ENCODE measurements at places on chromosomes 3 and 15.

DNA sequence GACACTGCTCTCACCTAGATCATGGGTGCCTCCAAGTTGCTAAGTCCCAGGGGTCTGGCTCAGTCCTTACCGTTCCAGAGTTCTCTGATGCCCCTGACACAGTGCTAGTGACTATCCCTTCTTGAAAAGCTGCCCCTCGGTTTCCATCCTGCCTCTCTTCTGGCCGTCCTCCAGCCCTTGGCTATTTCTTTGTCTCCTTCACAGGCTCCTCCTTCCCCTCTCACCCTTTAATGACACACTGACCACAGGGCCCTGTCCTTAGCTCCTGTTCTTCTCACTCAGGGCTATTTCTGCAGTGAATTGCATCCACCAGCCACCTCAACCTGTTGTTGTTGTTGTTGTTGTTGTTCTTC lies 31.1 kb downstream of the SLC28A1 start:
- no peak for DNase-seq

DNA sequence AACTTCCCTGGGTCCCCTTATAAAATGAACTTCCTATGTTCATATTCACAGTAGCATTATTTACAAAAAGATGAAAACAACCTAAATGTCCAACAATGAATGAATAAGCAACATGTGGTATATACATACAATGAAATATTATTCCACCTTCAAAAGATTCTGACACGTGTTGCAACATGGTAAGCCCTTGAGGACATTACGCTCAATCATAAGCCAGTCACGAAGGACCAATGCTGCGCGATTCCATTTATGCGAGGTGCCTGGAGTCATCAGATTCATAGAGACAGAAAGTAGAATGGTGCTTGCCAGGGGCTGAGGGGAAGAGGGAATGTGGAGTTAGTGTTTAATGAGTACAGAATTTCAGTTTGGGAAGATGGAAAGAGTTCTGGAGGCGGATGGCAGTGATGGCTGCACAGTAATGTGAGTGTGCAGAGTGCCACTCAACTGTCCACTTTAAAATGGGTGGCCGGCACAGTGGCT lies 88.8 kb upstream of the ALDH1A3 start:
- DNase-seq: no peak

- no peak for DNase-seq
These were observed 451.3 kb downstream of the EPHA3 start for GRCh38 chr3:89558711-89559110.

- no peak for DNase-seq
These were observed 274.7 kb downstream of the PDCD6IP start for GRCh38 chr3:34073111-34073510.

DNA sequence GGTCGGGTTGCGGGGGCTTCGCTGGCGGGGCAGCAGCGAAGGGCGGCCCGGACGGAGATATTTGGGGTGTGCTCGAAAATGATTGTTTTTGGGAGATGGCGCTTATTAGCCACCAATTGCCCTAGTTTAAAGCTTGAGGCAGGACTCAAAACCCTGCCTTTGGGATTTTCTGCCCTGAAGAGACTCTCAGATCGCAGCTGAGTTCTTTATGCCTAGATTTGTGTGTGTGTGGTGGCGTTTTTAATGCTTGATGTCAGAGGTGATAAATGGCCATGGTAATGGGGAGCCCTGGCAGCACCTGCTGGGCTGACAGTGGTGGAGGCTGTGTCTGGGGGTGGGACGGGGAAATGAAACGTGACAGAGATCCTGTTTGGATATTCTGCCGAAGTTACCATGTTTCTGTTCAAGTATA lies 604 bp downstream of the KCTD6 start:
- DNase-seq: peak; percentile 54

DNA sequence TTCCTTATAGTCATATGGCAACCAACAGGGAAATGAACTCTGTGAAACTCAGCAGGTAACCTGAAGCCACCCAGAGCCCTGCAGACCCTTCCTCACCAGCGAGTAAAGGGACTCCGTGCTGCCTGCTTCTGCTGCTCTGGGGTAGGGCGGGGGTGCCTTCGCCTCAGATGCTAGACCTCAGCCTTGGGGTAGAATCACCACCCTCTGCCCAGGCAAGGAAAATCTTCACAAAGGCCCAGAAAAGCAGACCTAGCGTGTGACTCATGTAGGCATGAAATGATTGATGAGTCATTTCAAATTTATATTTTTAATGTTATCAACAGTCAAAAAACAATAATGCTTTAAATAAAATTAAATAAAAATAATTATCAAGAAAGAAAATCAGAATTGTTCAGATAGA lies 6.6 kb downstream of the STIMATE start:
- DNase-seq: no peak

- no peak for DNase-seq
These were observed 1166.5 kb downstream of the ROBO1 start for GRCh38 chr3:78601249-78601648.

- peak; percentile 43 for DNase-seq
These were observed 51.6 kb downstream of the ATP10A start for GRCh38 chr15:25811481-25811906.

GRCh38 chr15:57481038-57481705 lies 104.9 kb downstream of the CGNL1 start:
- no peak for DNase-seq

DNA sequence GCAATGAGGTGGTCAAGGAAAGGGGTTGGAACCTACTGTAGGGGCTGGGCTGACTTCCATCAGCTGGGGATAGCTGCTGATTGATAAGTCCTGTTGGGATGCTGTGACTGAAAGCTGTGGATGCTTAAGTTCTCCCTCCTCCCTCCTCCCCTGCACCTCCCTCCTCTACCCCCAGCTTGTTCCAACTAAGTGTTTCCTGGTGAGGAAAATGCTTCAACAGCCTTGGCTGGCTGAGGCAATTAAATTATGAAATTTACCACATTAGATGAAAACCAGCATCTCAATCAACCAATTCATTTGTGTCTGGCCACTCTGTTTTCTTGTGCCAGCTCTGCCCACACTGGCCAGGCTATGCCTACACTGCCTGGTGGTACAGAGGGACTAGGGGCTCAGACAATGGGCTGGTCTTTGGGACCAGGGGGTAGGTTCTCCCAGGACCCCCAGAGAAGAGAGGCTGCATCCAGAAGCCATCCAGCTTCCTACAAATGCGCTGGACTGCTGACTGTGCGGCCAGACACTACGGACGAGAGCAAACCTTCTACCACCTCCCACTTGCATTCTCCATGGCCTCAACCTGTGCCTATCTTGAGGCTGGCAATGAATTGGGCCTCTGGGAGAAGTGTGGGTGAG lies 2.5 kb downstream of the KLHL25 start:
- DNase-seq: no peak

DNA sequence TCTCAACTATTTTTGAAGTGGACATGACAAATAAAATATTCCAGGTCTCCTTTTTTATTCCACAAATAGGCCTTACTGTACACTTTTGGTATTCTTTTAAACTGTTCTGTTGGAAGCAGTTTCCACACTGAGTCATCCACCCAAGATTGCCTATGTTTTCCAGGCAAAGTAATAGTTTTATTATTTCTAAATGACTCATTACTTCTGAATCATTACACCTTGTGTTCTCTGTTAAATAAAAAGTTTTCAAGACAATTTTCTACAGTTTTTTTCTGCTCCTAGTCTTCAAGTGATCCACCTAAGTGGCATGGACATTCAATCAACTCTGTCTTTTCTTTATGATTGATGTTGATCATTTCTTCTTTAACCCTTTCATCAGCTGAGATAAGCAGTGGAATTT lies 26.5 kb downstream of the PPP2R3A start:
- no peak for DNase-seq

- no peak for DNase-seq
These were observed 217.2 kb upstream of the CFAP20DC start for GRCh38 chr3:59267021-59267420.

DNA sequence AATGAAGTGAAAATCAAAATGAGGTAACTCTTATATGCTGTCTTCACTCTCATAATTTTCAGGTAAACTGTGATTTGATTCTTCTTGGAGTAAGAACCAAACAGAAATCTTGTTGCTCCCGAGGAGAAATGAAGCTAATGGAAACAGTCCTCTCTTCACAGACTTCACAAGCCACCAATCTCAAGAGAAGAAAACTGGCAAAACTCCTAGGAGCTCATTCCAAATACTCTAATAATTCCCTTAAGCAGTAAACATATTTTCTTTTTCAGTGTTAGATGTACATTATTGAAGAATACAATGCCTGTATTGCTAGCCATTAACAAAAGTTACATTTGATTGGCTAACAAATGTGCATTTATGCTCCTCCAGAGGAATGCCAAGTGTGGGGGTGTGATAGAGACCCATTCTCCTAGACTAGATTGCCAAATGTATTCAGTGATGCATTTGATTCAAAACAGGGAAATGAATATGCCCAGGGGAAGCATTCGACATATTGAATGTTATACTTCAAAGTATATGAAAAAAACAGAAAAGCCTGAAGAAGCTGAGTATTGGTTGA lies 11.8 kb upstream of the RIOX2 start:
- DNase-seq: no peak

GRCh38 chr3:99534951-99535704 lies 103.3 kb upstream of the COL8A1 start:
- no peak for DNase-seq

DNA sequence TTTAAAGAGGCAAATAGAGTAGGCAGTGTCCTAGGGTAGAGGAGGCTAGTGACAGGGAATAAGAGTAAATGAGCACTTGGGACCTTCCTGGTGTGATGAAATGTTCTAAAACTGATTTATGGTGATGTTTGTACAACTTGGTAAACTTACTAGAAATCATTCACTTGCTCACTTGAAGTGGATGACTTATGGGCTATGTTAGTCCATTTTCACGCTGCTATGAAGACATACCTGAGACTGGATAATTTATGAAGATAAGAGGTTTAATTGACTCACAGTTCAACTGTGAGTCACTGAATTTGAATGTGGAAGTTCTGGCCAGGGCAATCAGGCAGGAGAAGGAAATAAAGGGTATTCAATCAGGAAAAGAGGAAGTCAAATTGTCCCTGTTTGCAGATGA lies 31.7 kb upstream of the DHX36 start:
- no peak for DNase-seq

- no peak for DNase-seq
These were observed 287.6 kb downstream of the EPHB1 start for GRCh38 chr3:135082706-135083105.

- DNase-seq: no peak
These were observed 303.4 kb downstream of the DIPK2A start for GRCh38 chr3:144275005-144275404.

- DNase-seq: no peak
These were observed 60.5 kb downstream of the MYO1E start for GRCh38 chr15:59312205-59312604.

DNA sequence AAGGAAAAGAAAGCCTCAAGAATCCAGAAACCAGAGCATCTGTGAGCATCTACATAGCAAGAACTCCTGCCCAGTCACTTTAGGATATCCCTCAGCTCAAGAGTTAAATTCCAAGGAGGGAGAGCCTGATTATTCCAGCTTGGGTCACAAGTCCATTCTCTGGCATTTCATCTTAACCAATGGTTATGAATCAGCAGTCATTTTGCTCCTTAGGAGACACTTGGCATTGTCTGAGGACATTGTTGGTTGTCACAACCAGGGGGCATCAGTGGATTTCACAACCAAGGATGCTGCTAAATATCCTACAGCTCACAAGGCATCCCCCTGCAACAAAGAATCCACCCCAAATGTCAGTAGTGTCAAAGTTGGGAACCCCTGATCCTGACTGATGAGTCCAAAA lies 51.0 kb upstream of the LMCD1 start:
- DNase-seq: no peak

- DNase-seq: no peak
These were observed 236.3 kb downstream of the NFKBIZ start for GRCh38 chr3:102085431-102086176.

- no peak for DNase-seq
These were observed 43.1 kb downstream of the BHLHE40 start for GRCh38 chr3:5022187-5022965.

- DNase-seq: peak; percentile 35
These were observed 34.8 kb upstream of the RPL32 start for GRCh38 chr3:12875857-12876836.

- DNase-seq: peak; percentile 79
These were observed 141.9 kb downstream of the PGPEP1L start for GRCh38 chr15:98865397-98866339.

DNA sequence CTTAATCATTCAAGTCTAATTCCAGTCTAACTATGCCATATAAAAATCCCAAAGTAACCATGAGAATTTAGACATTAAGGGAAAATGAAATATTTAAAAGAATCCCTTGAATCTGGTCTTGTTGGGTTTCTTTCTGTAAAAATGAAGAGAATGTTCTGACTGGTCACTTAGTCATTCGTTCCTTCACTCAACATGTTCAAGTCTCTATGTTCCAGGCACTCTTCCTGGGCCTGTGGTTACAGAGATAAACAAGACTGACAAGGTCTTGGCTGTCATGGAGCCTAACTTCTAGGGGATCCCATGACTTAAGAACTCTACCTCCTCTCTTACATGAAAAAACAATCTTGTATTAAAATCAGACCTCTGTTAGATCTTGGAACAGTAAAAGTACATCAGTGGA lies 638.6 kb upstream of the TBL1XR1 start:
- DNase-seq: no peak

DNA sequence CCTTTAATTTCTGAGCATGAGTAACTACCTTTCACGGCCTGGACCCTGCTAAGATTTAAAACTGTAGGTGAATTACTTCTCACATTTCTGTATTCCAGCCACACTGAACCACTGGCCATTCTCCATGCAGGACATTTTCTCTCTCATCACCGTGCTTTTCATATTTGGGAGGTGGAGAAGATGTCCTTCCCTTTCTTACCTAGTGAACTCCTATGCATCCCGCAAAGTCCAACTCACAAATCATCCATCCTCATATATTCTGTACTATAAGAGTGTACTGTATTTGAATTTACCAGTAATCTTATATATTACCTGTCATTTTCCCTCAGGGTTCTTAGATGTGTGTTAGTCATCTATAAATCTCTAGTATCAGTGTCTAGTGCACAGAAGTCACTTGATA lies 139.9 kb downstream of the ALDH1A2 start:
- DNase-seq: no peak

- no peak for DNase-seq
These were observed 449.6 kb upstream of the TGFBR2 start for GRCh38 chr3:30156586-30157498.

- DNase-seq: no peak
These were observed 84.8 kb upstream of the LRIG1 start for GRCh38 chr3:66585520-66586095.

- peak; percentile 44 for DNase-seq
These were observed 86.1 kb downstream of the LIPC start for GRCh38 chr15:58517682-58518525.

DNA sequence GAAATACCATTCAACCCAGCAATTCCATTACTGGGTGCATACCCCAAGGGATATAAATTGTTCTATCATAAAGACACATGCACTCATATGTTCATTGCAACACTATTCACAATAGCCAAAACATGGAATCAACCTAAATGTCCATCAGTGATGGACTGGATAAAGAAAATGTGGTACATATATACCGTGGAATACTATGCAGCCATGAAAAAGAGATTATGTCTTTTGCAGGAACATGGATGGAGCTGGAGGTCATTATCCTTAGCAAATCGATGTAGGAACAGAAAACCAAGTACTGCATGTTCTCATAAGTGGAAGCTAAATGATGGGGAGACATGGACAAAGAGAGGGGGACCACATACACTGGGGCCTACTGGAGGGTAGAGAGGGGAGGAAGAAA lies 5.5 kb upstream of the MYRIP start:
- DNase-seq: no peak

GRCh38 chr3:76646921-76647562 lies 392.9 kb upstream of the ROBO2 start:
- no peak for DNase-seq

GRCh38 chr3:132841621-132842020 lies 119.4 kb upstream of the NPHP3 start:
- no peak for DNase-seq

Data from activated naive CD4-positive, alpha-beta T cell treated with anti-CD3 and anti-CD28 coated beads, Interleukin-2, amount 10 ng/mL, durations not matched to agents 7 days and 5 days (primary cell).